ENCODE measurements at places on chromosomes 12 and 14.
A peak's percentile ranks its signal among the peaks of the same experiment; 100 is the strongest.

DNA sequence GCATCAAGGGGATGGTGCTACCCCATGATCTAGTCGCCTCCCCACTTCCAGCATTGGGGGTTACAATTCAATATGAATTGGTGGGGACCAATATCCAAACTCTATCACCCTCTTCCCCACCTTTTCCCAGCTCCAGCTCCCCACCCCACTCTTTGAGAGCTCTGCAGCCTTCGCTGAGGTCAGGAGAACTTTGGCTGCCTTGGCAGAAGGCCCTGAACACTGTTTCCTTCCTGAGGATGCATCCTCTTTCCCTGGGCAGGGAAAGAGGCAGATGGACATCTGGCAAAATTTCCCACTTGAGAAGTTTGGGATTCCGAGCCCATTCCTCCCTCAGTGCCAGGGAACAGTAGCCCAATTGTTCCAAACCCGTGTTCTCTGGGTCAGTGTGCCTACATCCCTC, 169.1 kb downstream of the TSPAN9 start:
- DNase-seq = no peak

GRCh38 chr12:104689635-104690034, 232.9 kb downstream of the CHST11 start:
- peak; percentile 5 for DNase-seq

DNA sequence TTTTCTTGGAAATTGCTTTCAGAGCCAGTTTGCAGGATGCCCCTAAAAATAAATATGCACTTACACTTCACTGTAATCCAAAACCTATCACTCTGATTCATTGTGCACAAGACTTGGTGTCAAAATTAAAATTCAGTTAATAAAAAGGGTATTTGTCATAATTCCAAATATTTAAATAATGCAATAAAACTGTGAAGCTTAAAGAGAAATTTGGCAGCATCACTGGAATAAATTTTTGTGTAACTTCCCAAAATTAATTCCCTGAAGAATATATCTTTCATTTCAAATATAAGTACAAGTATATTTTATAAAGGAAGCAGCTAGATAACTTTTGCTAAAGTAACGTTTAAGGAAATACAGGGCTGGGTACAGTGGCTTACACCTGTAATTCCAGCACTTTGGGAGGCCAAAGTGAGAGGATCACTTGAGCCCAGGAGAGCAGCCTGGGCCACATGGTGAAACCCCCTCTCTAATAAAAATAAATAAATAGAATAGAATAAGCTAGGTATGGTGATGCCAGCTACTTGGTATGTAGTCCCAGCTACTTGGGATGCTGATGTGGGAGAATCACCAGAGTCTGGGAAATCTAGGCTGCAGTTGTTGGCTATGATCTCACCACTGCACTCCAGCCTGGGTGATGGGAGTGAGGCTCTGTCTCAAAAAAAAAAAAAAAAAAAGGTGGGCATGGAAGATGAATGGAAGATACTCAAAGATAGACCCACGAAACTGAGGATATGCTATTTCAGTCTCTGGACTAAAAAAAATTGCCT, 233.8 kb downstream of the FBXL14 start:
- DNase-seq = no peak

- no peak for DNase-seq
Measured at GRCh38 chr14:68701001-68701741, 91.7 kb downstream of the ZFP36L1 start.

- DNase-seq = no peak
Measured at GRCh38 chr12:23556661-23557060, 392.8 kb downstream of the SOX5 start.

DNA sequence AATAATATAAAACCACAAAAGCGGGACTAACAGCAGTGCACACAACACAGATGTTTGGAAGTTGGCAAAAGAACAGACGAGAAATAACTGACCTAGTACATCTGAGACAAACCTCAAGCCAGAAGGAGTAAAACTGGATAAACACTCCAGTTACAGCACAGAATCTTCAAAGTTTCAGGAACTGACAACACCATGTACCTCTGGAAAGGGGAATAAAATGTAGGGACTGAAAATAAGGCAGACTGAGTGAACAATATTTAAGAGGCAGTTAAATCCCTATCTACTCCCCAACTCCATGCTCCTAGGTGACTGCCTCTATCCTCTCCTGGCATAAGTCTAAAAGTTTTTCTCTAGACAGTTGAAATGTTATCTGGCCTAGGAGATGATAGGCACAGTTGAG, 57.9 kb downstream of the ZFYVE21 start:
- no peak for DNase-seq

DNA sequence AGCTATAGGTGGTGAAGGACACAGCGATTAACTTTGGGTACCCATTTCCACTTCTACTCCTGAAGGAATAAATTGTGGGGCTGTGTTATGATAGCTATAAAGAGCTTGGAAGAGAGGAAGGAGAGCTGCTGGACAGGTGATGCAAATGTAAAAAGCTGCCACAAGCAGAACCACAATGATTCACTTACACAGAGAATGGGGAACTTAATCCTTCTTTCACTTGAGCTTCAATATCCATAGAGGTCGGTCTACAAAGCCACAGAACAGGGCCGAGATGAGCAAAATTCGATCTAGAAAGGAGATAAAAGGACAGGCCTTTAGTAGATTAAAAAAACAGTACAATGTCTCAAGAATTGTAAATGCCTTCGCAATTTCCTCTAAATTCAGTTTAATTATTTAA, 831.1 kb downstream of the LRFN5 start:
- no peak for DNase-seq

DNA sequence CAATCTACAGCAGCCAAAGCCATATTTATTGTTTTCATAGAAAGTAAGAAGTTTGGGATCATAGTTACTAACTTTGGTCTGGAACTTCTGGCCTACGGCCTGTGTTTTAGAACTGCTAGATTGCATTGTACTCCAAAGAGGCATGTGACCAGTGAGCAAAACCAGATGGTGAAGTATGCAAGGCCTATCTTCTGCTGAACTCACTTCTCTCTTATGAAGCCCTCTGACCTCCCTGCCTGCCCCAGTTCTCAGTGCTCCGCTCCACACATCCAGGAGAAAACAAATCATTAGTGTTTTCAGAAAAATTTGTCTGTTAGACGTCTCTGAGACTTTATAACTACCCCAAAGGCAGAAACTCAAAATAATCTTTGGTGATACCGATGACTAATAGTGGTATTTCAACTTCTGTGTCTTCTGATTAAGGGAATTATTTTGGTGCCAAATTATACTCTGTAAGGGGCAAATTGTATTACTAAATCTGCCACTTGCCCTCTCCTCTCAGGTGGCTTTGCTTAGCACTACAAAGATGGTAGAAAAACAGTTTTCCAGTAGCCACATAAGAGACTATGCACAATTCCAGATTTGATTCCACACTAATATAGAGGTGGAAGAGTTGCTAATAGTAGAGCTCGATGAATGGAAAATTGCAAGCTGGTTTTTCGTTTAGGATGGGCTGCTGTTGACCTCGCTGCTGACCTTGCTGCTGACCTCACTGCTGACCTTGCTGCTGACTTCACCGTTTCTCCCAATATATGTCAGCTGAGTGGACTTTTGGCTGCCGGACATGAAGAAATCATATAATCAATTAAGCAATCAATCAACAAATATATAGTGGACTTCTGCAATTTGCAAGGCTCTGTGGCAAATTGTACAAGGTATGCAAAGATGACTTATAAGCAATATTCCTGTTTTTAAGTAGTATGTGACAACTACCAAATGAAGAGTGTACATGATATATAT, 147.5 kb downstream of the KITLG start:
- no peak for DNase-seq

- DNase-seq = no peak
Measured at GRCh38 chr12:2691345-2692071, 103.3 kb upstream of the FKBP4 start.

DNA sequence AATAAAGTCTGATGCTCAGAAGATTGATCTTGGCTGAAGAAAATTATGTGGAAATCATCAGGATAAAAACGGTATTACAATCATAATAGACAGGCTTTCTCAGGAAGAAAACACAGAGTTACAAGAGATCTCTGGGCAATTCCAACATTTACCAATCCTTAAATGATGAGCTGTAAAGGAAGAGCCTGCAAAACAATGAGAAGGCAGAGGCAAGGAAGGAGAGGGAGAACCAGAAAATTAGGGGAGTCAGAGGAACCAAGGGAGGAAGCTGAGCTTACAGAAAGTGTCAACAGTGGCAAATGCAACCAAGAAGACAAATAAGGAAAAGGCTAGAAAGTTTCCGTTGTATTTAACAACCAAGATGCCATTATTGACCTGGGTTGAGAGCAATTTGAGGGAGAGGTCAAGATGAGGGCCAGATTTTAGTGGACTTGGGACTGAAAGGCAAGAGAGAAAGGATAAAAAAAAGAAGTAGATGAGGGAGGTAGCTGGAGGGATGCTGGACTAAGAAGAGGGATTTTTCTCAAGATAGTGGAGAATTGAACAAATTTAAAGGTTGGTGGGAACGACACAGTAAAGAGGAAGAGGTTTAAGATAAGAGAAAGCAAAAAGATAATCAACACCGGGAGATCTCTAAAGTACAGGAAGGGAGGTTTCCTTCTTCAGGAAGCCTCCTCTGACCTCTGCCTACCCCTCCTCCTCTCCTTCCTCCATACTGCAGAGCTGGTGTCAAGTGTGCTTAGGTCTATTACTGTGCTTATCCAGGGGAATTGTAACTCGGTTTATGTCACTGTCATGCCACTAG, 116.9 kb downstream of the DUSP6 start:
- no peak for DNase-seq

GRCh38 chr12:51814311-51815088, 34.0 kb downstream of the FIGNL2 start:
- DNase-seq = peak; percentile 62

- DNase-seq = no peak
Measured at GRCh38 chr14:68191567-68192321, 372.2 kb downstream of the RAD51B start.

GRCh38 chr14:76125511-76125910, 26.2 kb upstream of the GPATCH2L start:
- DNase-seq = no peak

GRCh38 chr14:91568626-91569025, 58.5 kb upstream of the PPP4R3A start:
- DNase-seq = no peak

Data from posterior cingulate gyrus (tissue), 11 donors.